Lung microvascular endothelial cell (primary cell): ENCODE measurements at places on chromosomes 11 and 22.

- no peak for DNase-seq
Measured at GRCh38 chr22:44924710-44925109, 85.1 kb downstream of the PHF21B start.

DNA sequence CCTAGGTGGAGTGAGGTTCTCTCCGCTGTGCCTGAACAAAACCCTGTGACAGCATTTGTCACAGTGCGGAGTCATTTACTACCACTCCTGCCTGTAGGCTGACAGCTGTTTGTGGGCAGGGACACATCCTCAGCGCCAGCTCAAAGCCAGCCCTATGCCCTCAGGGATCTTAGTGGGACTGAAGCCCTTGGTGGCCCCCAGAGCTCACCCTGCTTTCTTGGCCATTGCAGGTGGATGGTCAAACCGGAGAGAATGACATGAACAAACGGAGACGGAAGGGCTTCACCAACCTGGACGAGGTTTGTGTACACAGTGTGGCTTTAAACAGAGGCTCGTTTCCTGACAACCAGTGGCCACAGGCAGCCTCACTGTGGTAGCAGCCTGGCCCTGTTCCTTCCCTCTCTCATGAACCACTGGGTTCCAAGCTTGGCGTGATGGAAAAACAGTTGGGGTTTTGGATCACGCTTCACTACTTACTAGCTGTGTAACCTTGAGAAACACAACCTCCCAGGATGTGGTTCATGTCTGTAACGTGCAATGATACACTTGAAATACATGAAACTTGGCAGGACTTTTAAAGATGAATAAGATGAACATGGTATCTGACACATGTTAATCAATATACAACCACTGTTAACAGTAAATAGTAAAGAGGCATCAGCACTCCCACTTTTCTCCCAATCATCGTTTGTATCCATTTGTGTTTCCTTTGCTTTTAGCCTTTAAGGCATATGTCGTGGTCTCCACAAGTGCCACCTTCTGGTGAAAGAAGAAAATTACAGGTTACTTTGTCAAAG, 125.8 kb downstream of the MICAL2 start:
- peak; percentile 83 for DNase-seq

GRCh38 chr11:23846902-23847422, 649.9 kb upstream of the LUZP2 start:
- DNase-seq, result no peak

DNA sequence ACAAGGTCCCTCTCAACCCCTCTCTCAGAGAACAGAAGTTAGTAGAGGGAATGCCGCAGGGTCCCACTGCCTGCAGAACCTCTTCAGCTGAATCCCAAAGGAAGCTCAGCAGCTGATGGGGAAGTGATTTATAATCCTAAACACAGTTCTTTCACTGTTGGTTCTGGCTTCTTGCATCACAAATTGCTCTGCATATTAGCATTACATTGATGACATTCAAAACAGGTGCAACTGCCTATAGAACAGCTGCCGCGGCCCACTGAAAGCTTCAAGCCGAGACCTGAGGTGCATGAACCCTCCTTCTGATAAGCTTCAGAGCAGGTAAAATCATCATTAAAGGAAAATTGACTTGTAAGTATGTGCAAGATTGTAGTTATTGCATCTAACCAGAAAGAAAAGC, 75.2 kb upstream of the KIRREL3 start:
- DNase-seq, result no peak

- DNase-seq, result no peak
Measured at GRCh38 chr22:31898926-31899325, 45.4 kb upstream of the YWHAH start.

GRCh38 chr11:134423106-134423505, 11.1 kb upstream of the B3GAT1 start:
- no peak for DNase-seq

GRCh38 chr11:91248199-91248807, 976.3 kb upstream of the FAT3 start:
- DNase-seq, result peak; percentile 15

- DNase-seq, result no peak
Measured at GRCh38 chr22:44387486-44387885, 74.7 kb upstream of the SHISAL1 start.

DNA sequence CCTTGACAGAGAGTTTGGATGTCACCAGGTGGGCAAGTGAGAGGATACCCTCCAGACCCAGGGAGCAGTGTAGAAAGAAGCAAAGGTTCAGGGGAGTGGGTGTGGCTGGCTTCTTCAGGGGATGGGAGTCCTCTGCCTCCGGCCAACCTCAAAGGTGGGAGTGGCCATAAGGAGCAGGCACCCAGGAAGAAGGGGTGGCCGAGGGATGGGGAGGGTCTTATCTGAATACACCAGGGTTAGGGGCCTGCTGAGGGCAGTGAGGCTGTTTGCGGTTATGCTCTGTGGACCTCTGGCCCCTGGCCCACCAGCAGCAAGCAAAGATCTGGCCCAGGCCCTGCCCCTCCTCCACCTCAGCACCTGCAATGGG, 6.2 kb downstream of the NFAM1 start:
- DNase-seq, result no peak

GRCh38 chr11:32444186-32444585, 8.8 kb upstream of the WT1 start:
- no peak for DNase-seq

DNA sequence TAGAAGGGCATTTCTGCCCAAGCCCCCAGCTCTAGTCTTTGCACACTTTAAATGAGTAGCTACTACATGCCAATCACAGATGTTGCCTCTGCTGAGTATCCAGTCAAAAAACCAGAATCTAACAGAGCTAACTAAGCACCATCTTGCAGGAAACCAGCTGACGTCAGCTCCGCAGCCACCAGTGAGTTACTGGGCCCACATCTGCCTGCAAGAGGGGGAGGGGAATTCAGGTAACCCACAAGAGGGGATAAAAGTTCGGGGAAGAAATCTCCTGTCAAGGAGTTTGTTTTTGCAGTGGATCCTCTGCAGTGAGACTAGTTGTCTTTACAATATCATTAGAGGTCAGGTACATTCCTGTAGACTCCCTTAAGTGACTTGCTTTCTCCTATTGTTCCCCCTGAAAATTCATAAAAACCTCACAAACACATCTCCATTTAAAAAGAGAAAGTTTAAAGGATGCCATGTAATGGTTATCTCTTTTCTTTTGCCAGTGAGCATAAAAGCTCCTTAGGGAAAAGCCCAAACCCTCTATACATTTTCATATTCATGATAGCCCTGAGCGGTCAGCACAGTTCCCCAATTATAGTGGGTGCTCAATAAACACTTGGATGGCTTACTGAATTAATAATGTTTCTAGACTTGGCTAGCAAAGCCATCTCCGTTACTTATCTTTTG, 9.3 kb downstream of the CD44 start:
- no peak for DNase-seq

- no peak for DNase-seq
Measured at GRCh38 chr11:119030029-119030328, 698 bp downstream of the SLC37A4 start.

DNA sequence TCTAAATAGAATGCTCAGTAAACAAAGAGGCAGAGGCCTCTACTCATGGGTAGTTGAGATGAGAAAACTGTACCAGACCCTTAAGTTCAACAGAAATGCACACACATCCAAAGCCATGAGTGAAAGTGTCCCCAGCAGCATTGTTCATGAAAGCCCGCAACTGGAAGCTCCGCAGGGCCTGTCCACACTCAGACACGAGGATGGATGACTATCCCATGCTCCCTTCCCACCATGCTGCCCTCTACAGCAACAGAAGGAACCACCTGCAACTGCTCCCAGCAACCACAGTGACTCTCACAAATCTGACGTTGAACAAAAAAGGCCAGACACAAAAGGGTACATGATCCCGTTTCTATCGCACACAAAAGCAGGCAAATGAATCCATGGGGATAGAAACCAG, 76.9 kb upstream of the ANO1 start:
- no peak for DNase-seq
